ENCODE measurements at places on chromosomes 12 and 14.

- no peak for DNase-seq
Observed at GRCh38 chr12:2266666-2267620, 214.2 kb downstream of the CACNA1C start.

DNA sequence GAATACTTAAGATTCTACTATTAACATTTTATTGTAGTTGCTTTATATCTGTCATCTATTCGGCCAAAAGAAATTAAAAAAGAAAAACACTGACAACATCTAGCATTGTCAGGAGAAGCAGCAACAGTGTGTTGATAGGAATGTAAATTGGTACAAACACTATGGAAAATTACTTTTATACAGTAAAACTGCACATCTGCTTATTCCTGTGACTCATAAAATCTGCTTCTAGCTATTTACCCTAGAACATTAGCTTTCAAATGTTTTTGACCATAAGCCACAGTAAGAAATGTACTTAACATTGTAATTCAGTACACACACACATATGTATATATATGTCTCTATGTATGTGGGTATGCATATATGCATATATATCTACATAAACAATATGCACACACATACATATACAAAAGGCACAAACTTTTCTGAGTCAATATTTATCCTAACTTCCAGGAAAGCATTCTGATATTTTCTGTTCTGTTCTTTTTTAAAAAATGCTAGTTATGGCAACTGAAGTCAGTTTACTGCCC is 278.9 kb upstream of the GARIN2 start:
- DNase-seq: no peak

DNA sequence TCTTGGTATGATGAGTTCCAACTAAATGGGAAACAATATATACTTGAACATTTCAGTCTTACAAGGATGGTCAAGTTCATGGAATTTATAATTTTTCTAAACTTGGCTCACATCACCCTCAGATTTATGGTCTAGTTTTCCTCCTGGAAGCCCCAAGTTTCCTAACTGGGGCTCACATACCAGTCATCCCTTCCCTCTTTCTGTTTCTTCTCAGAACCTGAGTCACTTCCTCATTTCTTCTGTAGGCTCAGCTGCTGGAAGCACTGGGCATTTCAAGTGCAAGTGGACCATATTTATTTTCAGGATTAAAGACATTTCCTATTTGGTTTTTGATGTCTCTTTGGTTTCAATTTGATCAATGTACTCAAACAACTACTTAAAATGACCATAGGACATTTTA is 55.4 kb downstream of the GRIP1 start:
- no peak for DNase-seq

- no peak for DNase-seq
Observed at GRCh38 chr14:60650373-60650961, 1.2 kb upstream of the SIX1 start.

- DNase-seq: no peak
Observed at GRCh38 chr12:66640691-66641460, 38.0 kb downstream of the GRIP1 start.

GRCh38 chr14:55446127-55446736 is 5.8 kb upstream of the TBPL2 start:
- peak; percentile 69 for DNase-seq

DNA sequence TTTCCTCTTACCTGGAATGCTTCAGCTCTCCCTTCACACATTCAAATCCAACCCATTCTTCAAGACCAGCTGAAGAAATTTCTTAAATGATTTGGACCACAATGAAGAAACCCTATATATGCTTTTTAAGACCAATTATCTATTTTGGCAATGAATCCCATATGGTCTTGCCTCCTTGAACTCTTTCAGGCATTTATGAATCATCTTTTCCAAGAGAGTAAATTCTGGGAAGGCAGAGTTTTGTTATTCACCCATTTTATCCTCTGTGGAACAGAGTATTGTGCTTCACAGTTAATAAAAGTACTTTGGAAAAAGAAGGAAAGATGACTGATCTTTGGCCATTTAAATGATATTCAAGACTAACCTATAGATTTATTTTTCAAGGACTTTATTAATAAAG is 14.0 kb downstream of the GIT2 start:
- DNase-seq: no peak

GRCh38 chr12:53482626-53483168 is 16.6 kb downstream of the MAP3K12 start:
- DNase-seq: no peak

DNA sequence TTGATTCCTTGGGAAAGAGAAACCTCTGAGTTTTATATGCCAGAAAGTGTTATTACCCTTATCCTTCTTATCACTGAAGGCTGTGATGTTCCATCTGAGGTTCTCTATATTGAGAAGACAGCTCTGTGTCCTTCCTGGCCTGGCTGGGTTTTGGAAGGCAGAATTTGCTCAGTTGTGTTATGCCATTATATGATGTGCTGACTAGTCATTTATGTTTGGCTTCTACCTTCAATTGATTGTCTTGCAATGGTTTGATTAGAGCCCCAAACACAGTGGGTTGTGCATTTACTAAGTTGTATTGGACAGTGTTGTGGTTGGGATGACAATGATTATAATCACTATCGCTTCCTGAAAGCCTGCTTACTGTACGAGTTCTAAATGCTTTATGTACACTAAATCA is 265.7 kb downstream of the SNAPC1 start:
- DNase-seq: no peak

GRCh38 chr12:32644431-32644830 is 34.7 kb upstream of the DNM1L start:
- DNase-seq: no peak

DNA sequence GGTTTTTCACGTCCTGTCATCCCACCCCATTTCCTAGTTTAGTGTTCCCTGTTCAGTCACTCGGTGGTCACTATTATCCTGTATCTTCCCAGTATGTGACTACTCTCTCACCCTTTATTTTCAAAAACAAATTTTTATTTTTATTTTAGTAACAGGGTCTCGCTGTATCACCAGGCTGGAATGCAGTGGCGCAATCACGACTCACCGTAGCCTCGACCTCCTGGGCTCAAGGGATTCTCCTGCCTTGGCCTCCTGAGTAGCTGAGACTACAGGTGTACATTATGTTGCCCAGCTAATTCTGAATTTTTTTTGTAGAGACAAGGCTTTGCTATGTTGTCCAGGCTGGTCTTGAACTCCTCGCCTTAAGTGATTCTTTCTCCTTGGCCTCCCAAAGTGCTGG is 20.1 kb upstream of the PRICKLE1 start:
- no peak for DNase-seq

DNA sequence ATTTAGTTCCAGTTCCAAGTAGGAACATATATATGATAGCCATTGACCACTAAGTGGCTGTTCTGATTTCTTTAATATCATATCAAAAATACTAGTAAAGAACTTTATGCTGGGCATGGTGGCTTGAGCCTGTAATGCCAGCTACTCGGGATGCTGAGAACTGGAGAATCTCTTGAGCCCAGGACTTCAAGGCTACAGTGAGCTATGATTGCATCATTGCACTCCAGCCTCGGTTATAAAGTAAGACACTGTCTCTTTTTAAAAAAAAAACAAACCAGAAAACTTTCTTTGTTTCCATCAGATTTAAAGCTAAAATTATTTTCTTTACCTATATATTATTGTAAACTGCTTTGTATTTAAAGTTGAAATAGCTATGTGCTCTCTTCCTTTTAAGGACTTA is 127.0 kb downstream of the SCAF11 start:
- no peak for DNase-seq

- DNase-seq: no peak
Observed at GRCh38 chr14:39212034-39212433, 21.7 kb upstream of the MIA2 start.

- DNase-seq: peak; percentile 96
Observed at GRCh38 chr14:36068777-36069534, 107.6 kb downstream of the PTCSC3 start.

GRCh38 chr12:108699955-108700563 is 31.3 kb downstream of the CORO1C start:
- no peak for DNase-seq
